ENCODE measurements at places on chromosomes 5 and 9.

GRCh38 chr9:36021968-36022367, 14.7 kb upstream of the RECK start:
- no peak for DNase-seq

GRCh38 chr9:74803376-74804017, 84.2 kb downstream of the TRPM6 start:
- DNase-seq, result no peak

GRCh38 chr9:642014-642413, 199.5 kb upstream of the DMRT1 start:
- no peak for DNase-seq

- DNase-seq, result no peak
These were observed 283.1 kb downstream of the ADAMTS6 start for GRCh38 chr5:65198456-65199120.

GRCh38 chr5:115813719-115814118, 2.7 kb downstream of the CDO1 start:
- no peak for DNase-seq

DNA sequence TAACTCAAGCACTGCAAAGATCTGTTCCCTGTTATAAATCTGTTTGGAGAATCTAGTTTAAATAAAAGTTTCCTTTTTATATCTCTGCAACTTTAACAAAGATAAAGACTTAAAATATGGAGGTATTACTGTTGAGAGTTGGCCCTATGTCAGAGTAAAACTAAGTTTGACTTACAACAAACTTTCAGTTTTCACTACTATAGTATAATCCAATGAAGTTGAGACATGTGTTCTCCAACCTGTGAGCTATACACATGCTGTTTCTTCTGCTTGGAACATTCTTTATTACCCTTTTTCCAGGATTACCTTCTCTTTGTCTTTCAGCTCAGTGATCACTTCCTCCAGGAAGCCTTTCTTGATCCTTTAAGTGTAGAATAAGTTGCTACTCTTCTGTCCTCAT, 1109.3 kb downstream of the MAT2B start:
- DNase-seq, result no peak

DNA sequence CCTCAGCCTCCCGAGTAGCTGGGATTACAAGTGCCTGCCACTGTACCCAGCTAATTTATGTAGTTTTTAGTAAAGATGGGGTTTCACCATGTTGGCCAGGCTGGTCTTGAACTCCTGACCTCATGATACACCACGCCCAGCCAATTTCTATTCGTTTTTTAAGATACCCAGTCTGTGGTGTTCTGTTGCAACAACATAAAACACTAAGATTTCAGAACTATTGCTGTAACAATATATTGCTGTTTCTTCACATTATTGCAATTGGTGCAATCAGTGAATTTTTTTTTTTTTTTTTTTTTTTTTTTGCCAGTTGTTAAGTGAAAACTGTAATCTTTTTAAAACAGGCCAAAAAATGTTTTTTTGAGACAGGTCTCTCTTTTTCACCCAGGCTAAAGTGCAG, 9.9 kb downstream of the SRP19 start:
- DNase-seq, result no peak

DNA sequence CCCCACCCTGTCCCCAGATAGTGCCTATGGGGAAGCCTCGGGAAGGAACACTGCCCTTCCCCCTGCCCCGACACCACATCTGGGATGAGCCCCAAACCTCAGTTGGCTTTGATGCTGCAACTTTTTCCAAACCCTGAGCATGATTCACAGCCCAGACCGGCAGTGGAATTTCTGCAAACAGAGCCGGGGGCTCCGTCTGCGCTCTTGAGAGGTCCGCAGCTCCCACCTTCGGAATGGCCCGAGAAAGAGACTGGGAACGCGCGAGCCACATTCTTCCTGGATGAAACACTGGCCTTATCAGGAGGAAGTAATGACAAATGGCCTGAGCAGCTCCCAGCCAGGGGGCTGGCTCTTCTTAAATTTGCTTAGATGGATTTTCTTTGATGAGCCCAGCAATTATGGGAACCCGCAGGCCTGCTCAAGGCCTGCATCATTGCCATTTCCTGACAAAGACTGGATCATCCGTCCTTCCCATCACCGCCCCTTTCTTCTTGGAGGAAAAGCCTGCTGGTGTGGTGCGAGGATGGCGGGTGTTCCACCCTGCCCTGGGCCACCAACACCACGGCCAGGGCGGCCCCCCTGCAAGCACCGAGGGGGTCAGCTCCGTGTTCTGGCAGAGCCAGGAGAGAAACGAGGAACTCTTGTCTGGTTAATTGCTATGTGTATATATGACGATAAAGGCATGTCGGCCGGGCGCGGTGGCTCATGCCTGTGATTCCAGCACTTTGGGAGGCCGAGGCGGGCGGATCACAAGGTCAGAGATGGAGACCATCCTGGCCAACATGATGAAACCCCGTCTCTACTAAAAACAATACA, 38.8 kb upstream of the COL5A1 start:
- peak; percentile 41 for DNase-seq

DNA sequence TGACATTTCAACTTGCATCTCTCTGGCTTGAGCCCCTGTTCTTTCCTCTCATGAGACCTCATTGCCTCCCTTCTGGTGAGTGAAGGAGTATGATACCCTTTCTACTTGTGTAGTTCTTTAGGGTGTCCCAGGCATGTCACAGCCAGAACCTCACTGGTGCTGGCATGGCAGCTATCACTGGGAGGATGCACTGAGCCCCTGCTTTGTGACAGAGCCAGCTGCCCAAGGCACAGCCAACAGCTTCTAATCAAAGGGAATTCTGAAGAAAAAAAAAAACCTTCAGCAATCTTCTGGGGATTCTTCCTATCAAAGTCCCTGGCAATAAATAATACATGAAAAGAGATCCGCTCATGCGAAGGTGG, 652.6 kb upstream of the KLF4 start:
- no peak for DNase-seq

GRCh38 chr5:61293071-61293470, 39.0 kb upstream of the ZSWIM6 start:
- no peak for DNase-seq

- no peak for DNase-seq
These were observed 164.3 kb downstream of the SMC2 start for GRCh38 chr9:104258296-104259011.

- DNase-seq, result peak; percentile 88
These were observed 18.7 kb downstream of the MYMK start for GRCh38 chr9:133505901-133506652.

GRCh38 chr5:123088031-123088805, 823 bp upstream of the PRDM6 start:
- peak; percentile 53 for DNase-seq

DNA sequence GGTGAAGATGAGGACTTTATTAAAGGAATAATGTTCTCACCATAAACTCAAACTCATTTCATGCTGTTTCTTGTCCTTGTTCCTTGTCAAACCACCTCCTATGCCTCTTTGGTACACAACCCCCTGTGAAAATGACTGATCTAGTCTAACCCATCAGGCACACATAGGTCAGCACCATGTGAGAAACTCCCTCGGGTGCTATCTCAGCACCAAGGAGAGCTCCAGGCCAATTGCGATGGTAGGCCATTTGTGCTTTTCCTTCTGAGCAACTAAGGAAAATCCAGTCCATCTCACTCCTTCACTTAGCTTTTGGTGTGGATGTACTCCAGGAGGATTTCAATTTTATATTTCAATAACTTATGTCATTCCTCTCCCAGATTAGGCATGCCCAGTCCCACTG, 199.8 kb downstream of the ZNF608 start:
- no peak for DNase-seq

DNA sequence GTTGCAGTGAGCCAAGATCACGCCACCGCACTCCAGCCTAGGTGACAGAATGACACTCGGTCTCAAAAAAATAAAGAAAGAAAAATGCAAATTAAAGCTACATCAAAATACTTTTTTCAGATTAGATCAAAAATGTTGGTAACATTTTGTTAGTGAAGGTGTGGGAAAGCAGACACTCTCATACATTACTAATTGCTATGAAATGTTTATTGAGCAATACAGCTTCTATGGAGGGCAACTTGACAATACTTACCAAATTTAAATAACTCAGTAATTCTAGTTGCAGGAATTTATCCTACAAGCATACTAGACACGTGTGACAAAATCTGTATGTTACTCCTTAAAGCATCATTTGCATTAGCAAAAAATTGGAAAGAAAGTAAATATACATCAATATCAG, 4.1 kb downstream of the TRIM23 start:
- no peak for DNase-seq

DNA sequence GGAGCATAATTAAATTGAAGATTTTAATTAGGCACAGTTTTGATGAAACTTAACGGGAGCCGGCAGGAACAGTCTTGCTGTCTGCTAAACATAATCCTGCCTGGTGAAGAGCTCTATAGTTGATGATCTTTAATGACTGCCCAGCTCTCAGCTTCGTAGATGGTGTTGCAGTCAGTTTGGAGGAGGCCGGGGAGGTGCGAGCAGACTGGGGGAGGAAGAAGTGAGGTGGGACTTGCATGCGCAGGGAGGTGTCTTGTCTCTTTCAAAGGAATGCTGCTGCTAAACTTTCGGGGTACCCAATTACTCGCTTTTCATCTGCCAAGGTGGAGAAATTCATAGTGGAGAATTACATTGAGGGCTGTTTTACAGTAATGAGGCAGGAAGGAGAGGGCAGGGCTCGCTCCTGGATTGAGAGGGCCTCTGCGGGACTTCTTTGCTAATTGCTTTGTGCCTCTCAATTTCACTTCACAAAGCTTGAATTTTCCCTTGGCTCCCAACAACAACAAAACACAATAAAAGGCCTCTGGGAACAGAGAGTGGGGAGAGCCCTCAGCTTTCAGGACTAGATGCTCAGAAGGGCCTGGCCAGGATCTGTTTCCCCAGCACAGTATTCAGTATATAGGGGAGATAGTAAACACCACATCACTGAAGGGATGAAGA, 257.9 kb upstream of the ADRA1B start:
- DNase-seq, result no peak

DNA sequence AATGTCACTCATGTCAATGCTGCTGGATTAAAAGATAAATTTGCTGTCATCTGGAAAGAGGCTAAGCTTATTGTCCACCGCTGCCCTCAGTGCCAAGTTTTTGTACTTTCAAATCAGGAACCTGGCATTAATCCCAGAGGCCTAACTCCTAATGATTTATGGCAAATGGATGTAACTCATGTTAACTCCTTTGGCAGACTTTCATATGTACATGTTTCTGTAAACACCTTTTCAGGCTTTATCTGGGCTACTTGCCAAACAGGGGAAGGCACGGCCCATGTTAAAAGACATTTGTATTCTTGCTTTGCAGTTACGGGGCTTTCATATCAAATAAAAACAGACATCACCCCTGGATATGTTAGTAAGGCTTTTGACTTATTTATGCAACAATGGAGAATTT, 608.0 kb upstream of the ACO1 start:
- DNase-seq, result no peak

- no peak for DNase-seq
These were observed 198.7 kb downstream of the NR2F1-AS1 start for GRCh38 chr5:93382188-93382825.

DNA sequence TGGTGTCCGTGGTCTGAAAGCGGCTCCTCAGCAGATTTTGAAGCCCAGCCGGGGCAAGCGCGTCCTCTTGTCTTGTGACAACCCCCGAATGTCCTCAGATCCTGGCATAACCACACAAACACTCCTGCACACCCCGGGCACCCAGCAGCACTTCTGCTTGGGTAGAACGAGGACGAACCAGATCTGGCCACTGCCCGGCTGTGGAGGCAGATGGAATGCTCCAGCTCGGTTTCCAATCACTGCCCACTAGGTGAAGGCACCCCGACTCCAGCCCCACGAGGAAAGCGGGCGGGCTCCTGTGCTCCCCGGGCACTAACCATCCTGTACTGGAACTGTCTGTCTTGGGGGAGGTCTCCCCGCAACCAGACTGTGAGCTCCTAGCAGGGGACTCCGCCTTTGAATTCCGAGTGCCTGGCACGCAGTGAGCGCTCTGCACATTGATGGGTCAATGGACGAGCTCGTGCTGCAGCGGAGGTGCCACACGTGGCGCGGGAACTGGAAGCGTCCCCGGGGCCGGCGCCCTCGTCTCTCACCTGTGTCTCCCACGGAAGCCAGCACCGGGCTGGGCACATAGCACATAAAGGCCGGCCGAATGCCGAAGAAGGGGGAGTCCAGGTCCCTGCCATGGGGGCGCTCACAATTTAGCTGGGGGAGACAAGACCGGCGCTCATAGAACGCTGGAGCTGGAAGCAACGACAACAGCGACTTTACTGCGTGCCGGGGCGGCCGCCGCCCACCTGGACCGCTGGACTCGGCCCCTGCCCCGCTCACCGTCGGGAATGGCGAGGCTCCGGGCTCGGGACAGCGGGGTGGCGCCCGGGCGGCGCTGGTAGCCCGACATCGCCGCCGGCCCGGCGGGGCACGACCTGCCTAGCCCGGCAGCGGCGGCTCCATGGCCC, 608 bp downstream of the ENTR1 start:
- peak; percentile 44 for DNase-seq

DNA sequence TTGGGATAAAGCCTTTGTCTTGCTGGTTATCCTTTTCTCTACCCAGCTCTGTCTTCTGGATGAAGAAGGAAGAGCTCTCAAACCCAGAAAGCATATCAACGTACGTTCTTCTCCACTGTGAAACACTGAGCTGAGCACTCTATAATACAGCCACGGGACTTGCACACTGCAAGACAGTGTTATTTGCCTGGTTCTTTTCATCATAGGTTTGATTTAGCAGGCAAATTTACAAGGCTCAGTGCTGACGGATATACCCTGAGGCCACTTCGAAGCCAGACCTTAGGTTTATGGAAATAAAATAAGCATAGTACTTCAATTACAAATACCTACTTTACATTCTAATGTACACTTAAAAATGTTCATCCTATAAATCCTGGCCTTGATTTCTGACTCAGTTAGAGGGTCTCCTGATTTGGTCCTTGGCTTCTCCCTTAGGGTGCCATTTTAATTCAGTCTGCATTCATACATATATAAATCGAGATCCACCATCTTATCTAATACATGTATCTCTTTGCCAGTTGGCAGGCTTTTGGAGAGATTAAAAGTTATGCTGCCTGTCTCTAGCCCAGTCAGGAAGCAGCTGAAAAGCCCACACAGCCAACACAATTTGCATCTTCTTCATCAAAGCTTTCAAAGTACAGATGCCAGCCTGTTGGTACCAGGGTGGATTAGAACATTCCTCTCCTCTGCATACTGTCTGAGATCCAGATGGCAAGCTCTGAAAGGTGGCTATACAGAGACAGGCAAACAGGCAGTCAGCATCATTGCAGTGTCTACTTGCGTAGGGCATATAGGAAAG, 194.4 kb downstream of the DEPDC1B start:
- no peak for DNase-seq

- no peak for DNase-seq
These were observed 299.7 kb downstream of the IZUMO3 start for GRCh38 chr9:24245988-24246387.

- DNase-seq, result no peak
These were observed 159.0 kb downstream of the KCTD16 start for GRCh38 chr5:144329681-144330080.

GRCh38 chr9:6715755-6716643, 41.8 kb upstream of the KDM4C start:
- DNase-seq, result peak; percentile 57

DNA sequence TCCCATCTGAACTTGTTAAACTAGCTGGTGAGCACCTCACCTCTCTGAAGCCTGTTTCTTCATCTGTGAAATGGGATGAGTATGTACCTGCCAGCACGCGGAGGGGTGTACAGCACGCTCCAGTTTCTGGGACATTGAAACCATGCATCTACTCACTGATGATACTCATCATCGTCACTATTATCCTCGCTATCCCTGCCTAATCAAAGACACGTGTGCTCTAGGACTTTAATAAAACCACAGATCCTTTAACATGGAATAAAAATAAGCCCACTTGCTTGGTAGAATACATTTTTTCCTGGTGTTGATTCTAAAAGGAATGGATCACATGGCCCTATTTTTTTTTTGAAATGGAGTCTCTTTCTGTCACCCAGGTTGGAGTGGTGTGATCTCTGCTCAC, 37.3 kb upstream of the POMT1 start:
- no peak for DNase-seq

All from heart left ventricle (tissue), 16 donors.